ENCODE measurements at places on chromosomes 1 and 21.

GRCh38 chr1:196148367-196148970, 459.8 kb downstream of the KCNT2 start:
- DNase-seq, result peak; percentile 72

DNA sequence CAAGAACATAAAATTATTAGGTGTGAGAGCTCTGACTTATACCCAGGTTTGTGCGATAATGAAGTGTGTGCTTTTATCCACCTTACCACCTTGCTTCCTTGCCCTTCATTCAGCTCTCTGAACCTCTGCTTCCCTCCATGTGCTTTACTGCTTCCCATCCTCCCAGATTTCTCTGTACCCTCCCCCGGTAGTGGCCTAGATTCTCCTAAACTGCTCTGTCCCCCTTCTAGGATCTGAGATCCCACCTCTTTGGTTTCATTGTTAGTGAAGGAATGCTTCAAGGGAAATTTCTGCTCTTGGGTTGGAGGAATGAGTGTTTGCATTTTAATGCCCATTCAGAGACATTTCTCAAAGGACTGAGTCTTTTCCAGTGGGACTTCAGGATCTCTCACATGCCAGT, 159.5 kb downstream of the ST6GALNAC3 start:
- no peak for DNase-seq

DNA sequence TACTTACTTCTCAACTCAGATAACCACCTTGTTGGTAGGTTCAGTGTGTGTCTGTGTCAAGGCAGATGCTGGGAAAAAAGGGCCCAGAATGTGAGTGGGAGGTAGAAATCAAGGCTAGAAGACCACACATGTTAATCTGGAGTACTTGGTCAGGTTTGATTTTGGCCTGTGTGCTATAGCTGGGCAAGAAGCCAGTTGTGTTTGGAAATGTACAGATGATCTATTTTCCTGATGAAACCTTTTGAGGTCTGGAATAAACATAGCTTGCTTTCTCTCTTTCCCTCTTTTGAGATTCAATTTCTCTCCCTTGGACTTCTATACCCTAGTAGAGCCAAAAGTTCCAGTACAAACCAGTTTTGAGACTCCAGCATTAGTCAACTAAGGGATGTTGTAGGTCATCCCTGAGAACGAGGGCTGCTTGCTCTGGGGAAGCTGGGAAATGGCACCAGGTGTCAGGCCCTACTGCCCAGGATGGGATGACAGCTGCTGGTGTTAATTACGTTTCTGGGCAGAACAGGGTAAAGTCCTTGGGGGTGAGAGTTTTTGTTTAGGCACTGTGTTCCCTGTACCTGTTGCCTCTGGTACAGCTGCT, 15.8 kb downstream of the MAPKAPK2 start:
- no peak for DNase-seq

DNA sequence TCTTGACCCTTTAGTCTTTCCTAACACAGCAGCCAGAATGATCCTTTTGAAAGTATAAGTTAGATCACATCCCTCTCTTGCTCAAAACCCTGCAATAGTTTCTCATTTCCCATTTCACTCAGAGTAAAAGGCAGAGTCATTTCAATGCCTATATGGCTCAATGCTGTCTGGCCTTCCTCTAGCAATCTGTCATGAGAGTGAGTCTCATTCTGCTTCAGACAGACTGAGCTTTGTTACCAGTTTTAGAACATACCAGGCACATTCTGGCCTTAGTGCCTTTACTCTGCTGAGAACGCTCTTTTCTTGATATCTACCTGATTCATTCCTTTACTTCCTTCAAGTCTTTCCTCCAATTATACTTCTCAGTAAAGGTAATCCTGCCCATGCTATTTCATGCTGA, 372.8 kb upstream of the PKN2 start:
- no peak for DNase-seq

GRCh38 chr1:43038232-43038935, 79.7 kb upstream of the SLC2A1 start:
- no peak for DNase-seq

DNA sequence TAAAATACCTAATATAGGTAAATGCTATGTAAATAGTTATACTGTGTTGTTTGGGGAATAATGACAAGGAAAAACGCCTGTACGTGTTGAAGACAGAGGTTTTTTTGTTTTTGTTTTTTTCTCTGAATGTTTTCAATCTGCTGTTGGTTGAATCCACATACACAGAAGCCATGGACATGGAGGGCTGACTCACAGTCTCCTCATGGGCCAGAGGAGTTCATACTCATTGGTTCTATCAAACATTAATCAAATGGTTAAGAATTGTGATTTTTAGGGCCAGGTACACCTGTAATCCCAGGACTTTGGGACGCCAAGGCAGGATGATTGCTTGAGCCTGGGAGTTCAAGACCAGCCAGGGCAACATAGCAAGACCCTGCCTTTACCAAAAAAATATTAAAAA, 20.5 kb downstream of the MIER1 start:
- no peak for DNase-seq
